T-cell (primary cell): ENCODE measurements at places on chromosomes 5 and 9.

DNA sequence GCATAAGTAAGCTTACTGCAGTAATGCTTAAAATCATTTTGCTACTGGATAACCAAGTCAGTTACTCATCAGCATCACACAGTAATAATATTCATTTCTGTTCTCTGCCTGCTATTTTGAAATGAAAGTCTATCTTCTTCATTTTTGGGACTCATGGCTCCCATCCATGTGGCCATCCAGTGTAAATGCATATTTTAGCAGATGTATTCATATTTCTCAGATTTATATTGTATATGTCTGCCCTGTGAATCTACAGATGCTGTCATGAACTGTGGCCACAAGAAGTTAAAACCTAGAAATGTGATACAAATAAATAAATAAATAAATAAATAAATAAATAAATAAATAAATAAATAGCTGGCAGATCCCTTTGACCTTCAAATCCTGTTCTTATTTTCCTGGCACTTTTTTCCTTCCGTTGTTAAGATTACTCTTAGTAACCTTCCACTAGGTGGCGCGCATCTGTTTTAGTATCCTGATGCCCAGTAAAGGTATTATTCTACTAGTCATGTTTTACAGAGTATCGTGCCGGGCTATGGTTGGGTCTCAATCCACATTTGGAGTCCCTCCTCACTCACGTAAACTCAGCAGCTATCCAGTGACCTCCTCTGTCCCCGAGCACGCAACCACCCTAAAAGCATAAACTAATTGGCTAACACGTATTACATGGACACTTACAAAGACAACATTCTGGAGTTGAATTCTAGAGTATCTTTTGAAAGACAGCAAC, 79.2 kb upstream of the IL7R start:
- DNase-seq, result peak; percentile 63

GRCh38 chr9:129225815-129226214, 47.8 kb upstream of the IER5L start:
- no peak for DNase-seq

GRCh38 chr9:81480828-81481604, 208.3 kb downstream of the TLE1 start:
- DNase-seq, result no peak

GRCh38 chr5:72388646-72389045, 68.5 kb downstream of the PTCD2 start:
- DNase-seq, result no peak

- no peak for DNase-seq
These were observed 146.8 kb upstream of the TBC1D2 start for GRCh38 chr9:98402019-98402840.
